ENCODE measurements at places on chromosomes 13 and 19.

GRCh38 chr19:342801-343421, 1.7 kb downstream of the MIER2 start:
- DNase-seq = no peak

- no peak for DNase-seq
Measured at GRCh38 chr19:15240515-15240914, 8.3 kb upstream of the EPHX3 start.

DNA sequence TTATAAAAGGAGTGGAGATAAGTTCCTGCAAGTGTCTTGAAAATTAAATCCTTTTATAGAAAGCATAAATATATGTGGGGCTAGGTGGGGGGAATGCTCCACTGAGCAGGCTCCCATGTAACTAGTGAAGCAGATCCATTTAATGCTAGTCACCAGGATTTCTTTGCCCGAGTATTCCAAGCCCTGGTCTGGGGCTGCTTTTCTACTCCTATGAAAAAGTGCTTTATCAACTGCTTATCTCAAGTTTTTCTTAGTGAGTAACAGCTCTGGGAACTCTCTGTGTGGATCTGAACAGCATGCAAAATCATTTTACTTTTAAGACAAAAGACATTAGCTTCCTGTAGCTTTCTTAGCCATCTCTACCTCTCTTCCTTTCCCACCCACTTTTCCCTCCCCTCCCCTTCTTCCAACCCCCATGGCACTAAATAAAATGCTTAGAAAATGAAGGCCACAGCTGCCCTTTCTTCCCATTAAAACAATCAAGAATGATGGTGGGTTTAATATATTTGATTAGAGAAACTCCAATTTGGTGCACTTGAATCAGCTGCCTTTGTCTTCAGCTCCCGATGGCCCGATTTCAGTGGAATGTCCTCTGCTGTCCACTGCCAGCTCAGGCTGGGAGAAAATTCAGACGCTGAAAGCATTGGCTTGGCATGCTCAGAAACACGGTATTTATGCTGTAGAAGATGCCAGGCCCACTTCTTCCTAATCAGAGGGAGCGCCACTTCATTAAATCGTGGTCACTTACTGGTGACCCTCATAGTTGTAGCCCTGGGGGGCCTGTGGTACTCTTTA, 475.1 kb downstream of the FOXO1 start:
- no peak for DNase-seq

DNA sequence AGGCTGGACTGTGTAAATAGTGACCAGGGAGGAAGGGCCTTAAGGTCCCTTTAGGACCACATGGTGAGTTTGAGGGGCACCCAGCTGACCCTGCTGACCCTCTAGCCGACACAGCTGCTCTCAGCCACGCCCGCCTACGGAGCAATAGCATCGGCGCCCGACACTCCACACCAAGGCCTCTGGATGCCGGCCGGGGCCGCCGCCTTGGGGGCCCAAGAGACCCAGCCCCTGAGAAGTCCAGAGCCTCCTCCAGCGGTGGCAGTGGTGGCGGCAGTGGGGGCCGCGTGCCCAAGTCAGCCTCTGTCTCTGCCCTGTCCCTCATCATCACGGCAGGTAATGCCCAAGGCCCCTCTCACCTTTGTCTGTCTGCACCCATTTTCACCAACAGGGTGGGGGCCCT, 8.6 kb upstream of the PIK3R2 start:
- no peak for DNase-seq

DNA sequence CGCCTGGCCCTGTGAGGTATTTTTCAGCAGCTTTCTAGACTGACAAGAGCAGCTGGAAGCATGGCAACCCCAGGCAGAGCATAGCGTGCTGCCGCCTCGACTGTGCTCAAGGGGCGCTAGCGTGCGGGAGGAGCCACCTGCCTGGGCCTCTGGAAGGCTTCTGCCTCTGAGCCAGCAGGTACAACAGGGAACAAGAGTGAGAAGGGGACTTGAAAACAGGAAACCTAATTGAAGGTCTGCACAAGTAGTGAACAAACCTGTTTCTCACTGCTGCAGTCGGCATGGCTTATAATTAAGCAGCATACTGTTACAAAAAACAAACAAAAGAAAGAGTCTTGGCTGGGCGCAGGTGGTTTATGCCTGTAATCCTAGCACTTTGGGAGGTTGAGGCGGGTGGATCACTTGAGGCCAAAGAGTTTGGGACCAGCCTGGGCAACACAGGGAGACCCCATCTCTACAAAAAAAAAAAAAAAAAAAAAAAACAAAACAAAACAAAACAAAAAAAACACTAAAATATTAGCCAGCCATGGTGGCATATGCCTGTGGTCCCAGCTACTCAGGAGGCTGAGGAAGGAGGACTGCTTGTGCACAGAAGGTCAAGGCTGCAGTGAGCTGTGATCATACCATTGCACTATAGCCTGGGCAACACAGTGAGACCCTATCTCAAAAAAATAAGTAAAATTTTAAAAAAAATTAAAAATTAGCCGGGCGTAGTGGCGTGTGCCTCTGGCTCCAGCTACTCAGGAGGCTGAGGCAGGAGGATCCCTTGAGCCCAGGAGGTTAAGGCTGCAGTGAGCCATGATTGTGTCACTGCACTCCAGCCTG, 12.6 kb upstream of the GARRE1 start:
- DNase-seq = peak; percentile 78

- no peak for DNase-seq
Measured at GRCh38 chr19:13134626-13135025, 15.5 kb downstream of the STX10 start.

DNA sequence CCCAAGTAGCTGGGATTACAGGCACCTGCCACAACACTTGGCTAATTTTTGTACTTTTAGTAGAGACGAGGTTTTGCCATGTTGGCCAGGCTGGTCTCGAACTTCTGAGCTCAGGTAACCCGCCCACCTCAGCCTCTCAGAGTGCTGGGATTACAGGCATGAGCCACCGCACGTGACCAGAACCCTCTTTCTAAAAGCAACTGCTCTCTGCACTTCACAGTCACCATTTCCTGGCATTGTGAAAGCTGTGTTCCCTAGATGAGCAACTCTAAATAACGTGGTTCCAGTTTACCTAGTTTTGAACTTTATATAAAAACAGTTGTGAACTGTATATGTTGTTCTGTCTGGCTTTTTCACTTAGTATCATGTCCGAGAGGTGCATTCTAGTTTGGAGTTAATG, 152.9 kb downstream of the SIPA1L3 start:
- DNase-seq = no peak

- no peak for DNase-seq
Measured at GRCh38 chr13:48078251-48078656, 16.6 kb downstream of the MED4 start.

GRCh38 chr19:53907193-53907581, 1.9 kb upstream of the CACNG7 start:
- no peak for DNase-seq

DNA sequence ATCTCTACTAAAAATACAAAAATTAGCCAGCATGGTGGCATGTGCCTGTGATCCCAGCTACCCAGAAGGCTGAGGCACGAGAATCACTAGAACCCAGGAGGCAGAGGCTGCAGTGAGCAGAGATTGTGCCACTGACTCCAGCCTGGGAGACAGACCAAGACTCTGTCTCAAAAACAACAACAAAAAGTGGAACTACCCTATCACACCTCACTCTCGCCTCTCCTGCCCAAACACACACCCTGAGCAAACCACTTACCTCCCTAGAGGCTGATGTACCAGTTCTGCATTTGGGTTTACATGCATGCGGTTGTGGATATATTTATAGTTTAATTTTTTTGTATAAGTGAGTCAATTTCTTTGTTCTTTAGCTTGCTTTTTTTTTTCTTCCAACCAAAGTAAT, 7.7 kb upstream of the PTOV1 start:
- no peak for DNase-seq

GRCh38 chr13:110301083-110301482, 5.9 kb downstream of the COL4A1 start:
- no peak for DNase-seq

GRCh38 chr13:73742982-73743381, 391.2 kb downstream of the KLF12 start:
- no peak for DNase-seq

GRCh38 chr19:38508507-38508906, 75.0 kb downstream of the RYR1 start:
- DNase-seq = no peak

Measured in neural progenitor cell (in vitro differentiated cells).